RPMI8226 (cell line): ENCODE measurements at places on chromosomes 3 and 15.
A peak's percentile ranks its signal among the peaks of the same experiment; 100 is the strongest.

DNA sequence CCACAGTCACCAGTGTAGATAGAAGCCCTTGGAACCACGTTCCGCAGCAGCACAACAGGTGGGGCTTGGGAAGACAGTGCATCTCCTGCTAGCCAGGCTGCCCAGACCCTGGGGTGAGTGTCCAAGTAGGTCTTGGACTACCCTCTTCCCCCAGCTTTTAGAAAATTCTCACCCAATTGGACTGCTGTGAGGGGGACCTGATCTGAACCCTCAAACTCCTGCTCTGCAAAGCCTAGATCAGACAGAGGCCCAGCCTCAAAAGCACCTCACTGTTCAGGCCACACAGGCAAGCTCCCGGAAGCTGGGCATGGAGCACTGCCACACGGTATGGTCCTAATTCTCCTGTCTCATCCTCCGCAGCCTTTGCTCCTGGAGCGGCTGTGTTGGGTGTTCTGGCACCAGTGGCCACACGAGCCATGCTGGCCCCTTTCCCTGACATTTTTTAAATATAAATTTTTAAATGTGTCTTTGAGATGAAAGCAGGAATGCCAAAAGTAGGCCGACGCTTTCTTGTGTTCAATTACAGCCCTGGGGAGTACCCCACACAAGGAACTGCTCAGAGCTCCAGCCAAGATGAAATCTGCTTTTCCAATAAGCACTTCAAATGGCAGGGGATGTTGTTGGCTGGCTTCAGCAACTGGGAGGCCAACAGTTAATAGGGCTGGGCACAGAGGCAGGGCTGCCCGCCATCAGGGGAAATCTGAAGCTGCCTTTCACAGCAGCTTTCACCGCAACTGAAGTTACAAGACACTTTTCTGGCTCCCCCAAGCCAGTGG lies 40.9 kb downstream of the CPN2 start:
- no peak for DNase-seq

- DNase-seq = no peak
Measured at GRCh38 chr3:195182470-195182795, 88.5 kb downstream of the XXYLT1 start.

DNA sequence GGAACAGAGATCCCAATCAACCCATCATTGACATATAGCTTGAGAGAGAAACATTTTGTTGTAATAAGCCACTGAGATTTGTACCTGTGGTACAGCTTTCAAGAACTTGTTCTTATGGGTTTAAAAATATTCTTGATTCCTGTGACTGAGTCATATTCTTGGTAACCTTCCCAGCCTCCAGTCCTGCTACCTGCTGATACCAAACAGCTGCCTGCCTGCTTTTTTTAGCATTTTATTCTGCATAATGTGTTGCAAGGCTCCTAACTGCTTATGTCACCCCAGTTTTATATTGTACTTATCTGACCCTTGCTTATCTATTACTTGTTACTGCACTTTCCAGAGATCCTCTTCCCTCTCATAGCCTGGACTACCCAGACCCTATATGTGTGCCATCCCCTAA lies 349.3 kb upstream of the SOX2 start:
- DNase-seq = no peak

DNA sequence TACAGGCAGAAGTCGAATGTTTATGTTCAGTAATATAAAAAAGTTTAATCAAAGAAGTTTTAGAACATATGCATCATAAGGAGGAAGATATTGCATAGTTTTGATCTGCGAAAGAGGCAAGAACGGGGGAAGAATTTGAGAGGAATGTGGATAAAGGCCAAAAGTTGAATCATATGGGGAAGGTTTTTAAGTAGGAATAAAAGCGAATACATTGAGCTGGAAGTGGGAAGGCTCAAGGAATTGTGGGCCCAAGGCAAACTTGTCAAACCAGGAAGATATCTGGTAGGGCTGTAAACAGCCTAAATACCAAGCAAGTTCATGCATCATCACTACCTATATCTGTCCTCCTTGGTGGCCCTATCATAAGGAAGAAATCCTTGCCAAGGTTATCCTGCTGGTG lies 186.9 kb downstream of the MAGI1 start:
- no peak for DNase-seq

DNA sequence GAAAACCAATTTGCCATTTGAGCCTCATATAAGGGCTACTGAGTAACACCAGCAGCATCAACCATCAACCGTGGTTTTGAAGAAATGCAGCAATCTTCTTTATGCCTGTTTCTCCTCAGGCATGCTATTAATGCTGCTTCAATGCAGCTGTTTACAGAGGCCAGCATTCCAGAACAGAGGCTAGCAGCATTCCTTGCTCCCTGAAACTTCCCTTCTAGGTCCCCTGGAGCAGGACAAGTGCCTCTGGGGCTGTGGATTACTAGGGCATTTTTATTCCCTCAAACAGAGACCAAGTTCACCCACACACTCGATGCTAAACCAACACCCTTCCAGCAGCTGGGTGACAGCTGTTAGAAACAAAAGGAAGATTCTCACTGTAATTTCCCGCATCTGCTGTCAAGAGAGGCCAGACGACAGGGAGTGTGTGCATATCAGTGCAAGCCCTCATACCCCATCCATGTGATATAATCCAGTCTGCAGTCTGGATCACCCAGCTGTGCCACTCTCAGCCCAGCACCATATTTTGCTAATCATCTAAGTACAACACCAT lies 57.5 kb downstream of the HOMER2 start:
- no peak for DNase-seq

GRCh38 chr15:38905632-38906031 lies 341.0 kb upstream of the RASGRP1 start:
- no peak for DNase-seq

- DNase-seq = no peak
Measured at GRCh38 chr3:124463234-124463633, 267.0 kb upstream of the UMPS start.

GRCh38 chr15:48722764-48723661 lies 77.5 kb upstream of the FBN1 start:
- no peak for DNase-seq

GRCh38 chr3:141875893-141876380 lies 506 bp upstream of the ATP1B3 start:
- DNase-seq = peak; percentile 81

DNA sequence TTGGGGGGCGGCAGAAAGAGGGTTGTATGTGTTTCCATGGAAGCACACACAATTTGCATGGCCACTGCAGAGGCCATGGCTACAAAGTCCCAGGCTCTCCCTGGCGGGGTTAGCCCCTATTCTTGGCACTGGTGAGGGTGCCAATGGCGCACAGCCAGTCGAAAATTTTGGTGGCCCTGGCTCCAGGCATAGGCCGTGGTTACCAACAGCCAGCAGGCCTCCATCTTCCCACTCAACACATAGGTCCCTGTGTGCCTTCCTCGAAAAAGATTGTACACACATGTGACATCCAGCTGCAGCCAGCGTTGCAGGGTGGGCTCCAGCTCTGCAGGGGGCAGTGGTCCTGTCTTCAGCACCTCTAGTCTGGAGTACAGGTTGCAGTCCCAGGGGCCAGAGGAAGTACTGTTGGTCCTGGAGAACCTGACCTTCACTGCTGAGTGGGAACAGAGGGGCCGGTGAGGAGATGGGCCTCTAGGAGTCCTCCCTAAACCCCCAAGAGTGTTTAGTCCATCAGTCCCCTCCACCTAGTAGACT lies 7.1 kb downstream of the P4HTM start:
- DNase-seq = no peak

DNA sequence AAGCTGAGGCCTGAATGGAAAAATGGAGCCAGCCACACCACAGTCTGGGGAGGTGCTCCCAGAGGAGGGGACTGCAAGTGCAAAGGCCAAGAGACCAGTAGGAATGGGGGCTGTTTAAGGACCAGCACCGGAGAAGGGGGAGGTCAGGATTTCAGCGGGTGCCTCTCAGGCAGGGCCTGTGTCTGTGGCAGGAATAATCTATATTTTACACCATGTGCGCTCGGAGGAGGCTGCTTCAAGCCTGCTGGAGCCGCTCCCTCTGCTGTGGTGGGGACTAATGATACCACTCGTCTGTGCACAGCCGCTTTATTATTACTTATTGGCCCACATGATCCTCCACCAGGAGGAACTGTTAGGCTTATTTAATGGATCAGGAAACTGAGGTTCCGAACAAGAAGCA lies 45.3 kb downstream of the TPRA1 start:
- DNase-seq = no peak

DNA sequence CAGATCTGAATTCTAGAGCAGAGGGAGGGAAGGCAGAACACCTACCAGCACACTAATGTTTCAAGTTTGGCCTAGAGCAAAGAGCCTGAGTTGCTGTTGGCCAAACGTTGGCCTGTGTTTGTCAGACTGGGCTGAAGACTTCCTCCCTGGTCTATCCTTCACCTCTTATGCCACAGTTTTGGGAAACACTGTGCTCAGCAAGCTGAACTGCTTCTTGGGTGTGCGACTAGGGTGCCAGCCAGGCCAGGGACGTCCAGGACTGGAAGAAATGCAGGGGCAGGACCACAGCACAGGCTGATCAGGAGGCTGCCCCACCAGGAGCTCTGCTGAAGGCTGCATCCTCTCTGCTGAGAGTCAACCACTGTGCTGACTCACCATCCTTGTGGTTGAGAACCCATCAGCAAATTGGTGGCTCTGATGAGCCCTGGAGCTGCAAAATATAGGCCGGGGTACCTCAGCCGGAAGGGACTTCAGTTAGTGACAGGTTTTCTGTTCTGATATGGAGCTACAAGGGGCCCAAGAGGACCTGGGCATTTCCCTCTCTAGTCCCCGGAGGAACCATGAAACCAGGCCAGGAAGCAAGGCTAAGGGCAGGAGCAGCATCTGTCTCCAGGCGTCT lies 131.6 kb upstream of the RASGRP1 start:
- DNase-seq = peak; percentile 55

DNA sequence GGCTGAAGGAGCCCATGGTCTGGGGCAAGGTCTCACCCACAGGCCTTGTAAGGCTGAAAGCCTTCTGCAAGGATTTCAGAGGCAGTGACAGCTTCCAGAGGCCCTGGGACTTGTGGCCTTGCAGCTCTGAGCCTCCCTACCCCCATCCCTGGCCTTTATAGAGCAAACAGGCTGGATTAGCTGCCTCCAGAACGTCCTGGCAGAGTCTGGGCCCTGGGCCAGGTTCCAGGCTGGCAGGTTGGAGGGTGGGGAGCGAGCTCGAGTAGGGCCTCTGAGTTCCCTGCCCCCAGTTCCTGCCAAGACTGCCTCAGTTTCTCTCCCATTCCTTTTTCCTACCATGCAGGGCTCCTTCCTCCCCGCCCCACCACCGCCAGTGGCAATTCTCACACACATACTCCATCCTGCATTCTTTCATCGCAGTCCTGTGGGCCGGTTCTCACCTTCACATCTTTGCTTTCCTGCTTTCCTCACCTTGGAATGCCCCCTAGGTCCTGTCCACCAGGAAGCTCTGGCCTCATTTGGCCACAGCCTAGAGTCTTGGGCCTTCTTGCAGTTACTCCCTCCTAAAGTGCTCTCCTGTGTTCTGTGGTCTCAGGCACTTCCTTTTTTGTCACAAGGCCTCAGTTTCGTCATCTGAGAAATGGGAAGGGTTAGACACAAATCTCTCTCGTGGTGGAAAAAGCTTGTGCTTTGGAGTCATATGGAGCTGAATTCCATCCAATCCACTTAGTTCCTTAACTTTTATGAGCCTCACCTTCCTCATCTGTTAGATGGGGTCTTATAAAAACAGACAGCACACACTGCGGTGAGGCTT lies 2.7 kb downstream of the LMAN1L start:
- peak; percentile 55 for DNase-seq

DNA sequence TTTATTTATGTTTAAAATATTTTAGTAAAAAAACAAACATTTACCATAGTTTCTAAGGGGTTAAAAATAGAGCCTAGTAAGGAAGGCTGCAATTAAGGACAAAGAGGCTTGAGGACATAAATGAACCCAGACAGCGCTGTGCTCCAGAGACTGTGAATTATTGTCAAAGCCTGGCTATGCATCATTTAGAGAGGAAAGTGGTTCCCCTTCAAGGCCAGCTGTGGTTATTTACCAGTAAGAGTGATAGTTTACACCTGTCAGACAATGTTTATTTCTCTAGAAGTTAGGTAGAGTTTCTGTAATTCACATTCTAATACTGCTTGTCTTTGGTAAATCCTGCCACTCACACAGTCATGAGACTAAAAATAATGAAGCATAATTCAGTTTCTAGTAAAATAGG lies 32.4 kb upstream of the PIK3R4 start:
- DNase-seq = no peak

DNA sequence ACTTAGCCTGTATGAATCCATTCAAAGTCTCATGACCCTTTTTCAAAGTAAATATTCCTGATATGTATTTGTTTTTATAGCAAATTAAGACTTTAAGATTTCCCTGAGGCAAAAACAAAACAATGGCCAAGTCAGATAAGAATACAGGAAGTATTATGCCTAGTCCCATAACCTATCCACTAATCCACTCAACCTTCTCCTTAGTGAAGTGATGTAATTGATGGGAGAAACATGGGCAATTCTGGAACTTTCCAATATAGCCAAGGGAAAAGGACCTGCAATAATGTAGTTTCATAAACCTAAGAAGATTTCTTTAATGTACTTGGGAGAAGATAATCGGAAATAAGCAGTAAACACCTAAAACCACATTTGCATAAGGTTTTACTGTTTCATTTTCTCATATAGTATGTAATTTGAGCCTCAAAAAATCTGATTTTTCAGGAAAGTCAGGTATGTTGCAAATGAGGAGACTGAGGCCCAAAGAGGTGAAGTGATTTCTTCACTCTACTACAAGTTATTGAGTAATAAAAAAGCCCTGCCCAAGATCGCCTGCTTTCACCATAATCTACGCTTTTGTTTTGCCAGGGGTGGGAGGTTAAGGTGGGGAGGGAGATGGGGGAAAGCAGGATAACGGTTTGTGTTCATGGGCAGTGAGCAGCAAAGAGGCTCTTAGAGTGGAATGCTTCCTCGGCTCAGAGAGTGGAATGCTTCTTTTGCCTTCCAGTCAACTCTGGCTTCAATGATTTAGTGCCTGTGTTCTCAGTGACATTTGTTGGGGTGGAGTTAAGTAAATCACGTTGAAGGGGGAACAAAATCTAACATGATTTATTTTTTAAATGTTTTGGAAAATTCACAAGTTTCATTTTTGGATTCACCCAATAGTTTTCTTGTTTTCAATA lies 95.0 kb upstream of the FNDC3B start:
- no peak for DNase-seq

GRCh38 chr15:63133786-63134185 lies 12.1 kb downstream of the LACTB start:
- no peak for DNase-seq

DNA sequence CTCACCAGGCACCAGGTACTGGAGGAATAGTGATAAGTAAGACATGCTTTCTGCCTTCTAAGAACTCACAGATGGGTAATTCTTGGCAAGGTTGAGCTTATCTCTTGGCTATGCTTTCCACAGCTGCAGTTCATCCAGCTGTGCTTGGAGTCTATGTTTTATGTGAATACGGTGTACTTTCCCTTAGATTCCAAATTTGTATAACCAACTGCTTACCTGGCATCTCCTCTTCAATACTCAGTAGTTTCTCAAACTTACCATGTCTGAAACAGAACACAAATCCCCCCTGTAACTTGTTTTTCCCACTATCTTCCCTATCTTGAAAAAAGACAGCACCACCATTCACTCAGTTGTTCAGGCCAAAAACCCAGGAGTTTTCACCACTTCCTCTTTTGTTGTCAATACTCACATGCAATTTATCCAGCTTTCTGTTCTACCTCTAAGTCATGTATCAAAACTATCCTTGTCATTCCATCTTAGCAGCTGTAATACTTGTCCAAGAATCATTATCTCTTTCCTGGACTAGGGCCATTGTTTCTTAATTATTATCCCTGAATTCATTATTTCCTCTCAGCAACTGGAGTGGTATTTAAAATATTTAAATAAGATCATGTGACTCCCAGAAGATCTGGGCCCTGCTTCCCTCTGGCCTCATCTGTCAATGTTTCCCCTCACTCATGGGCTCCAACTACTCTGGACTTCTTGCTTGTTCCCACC lies 32.6 kb downstream of the COL6A5 start:
- no peak for DNase-seq

- no peak for DNase-seq
Measured at GRCh38 chr15:93200081-93200836, 111.2 kb upstream of the RGMA start.
